ENCODE measurements at places on chromosomes 5 and 9. TPM values are rescaled to one million over a fixed set of nuclear protein-coding genes. Genes with fewer than 3 reads are reported as not detected.

TRAF1 gene
- polyA plus RNA-seq: 3.1 TPM

GABRG2 gene
- not detected for polyA plus RNA-seq

FUT7 gene
- not detected for polyA plus RNA-seq

SPINK4 gene
- not detected for polyA plus RNA-seq

CBY3 gene
- polyA plus RNA-seq: not detected

MAMDC4 gene
- 5.8 TPM for polyA plus RNA-seq

PITX1 gene
- not detected for polyA plus RNA-seq

ZNF618 gene
- polyA plus RNA-seq: 5.6 TPM

TMEM232 gene
- polyA plus RNA-seq: 4.8 TPM

C9orf153 gene
- not detected for polyA plus RNA-seq

CORO2A gene
- polyA plus RNA-seq: 0.90 TPM

GRCh38 chr5:150085191-150085912, 1.0 kb downstream of the CSF1R start:
- DNase-seq: no peak

DNA sequence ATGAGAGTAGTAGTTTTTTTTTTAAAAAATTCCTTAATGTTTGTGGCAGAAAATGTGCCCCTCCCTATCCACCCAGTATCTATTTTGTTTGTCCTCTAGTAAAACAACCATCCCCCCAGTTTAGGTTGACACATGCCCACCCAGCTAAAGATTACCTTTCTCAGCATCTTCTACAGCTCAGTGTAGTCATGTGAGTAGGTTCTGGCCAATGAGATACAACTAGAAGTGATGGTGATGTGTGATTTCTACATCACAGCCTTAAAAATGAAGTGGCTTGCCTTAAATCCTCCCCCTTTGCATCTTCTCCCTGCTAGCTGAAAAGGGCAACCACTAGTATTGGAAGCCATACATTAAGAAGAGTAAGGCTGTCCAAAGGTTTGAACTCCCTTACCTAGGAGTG, 14.9 kb downstream of the CHD1 start:
- no peak for DNase-seq

DNA sequence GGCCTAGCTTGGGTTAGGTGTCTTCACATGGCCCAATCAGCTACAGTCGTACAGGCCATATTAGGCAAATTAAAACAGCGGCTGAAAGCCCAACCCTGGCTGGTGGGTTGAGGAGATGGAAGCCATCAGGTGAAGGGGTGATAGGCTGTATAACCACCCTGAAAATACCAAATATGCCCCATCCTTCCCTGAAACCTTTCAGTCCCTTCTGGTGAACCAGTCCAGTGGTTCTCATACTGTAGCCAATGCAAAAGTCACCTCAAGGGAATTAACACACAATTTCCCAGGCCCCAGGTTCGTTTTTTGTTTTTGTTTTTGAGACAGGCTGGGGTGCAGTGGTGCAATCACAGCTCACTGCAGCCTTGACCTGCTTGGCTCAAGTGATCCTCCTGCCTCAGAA, 19.8 kb upstream of the KCNV2 start:
- DNase-seq: no peak

DNA sequence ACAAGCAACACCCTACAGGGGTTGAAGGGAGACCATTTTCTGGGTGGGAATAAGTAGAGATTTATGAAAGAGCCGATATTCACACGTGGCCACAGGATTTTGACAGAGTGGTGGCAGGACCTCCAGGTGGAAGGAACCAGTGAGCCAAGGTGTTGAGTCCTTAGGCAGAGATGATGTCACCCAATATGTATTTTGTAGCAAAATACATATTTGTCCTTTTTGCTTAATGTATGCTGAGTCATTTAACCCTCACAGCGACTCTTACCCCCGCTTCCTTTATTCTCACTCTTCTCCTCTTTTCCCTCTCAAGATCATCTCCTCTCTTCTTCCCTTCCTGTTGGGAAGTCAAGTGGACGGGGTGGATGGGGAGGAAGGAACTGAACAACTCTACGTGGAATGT, 215.7 kb upstream of the S1PR3 start:
- DNase-seq: no peak

GRCh38 chr9:136544964-136545691, 720 bp downstream of the NOTCH1 start:
- no peak for DNase-seq

DNA sequence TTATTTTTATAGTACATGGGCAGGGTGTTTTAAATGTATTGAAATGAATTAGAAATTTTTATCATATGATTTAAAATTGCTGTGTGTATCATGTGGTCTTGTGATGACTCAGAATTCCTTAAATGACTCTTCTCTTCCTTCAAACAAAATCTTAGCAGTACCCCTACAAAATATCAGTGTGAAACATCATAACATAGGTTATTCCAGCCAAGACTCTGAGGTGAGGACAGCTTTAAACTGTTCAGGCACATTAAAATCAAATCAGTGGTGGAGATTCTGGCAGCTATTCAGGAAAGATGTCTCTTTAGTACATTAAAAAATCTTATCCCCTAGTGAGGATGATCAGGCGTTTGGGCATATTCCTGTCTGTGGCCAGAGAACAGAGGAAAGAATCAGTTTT, 174.0 kb downstream of the MAN2A1 start:
- DNase-seq: no peak

GRCh38 chr5:81751836-81752643, 1.1 kb upstream of the SSBP2 start:
- DNase-seq: no peak

GRCh38 chr9:33233626-33234342, 6.2 kb upstream of the SPINK4 start:
- DNase-seq: peak; percentile 38

GRCh38 chr9:33287087-33287490, 3.2 kb upstream of the NFX1 start:
- peak; percentile 41 for DNase-seq

DNA sequence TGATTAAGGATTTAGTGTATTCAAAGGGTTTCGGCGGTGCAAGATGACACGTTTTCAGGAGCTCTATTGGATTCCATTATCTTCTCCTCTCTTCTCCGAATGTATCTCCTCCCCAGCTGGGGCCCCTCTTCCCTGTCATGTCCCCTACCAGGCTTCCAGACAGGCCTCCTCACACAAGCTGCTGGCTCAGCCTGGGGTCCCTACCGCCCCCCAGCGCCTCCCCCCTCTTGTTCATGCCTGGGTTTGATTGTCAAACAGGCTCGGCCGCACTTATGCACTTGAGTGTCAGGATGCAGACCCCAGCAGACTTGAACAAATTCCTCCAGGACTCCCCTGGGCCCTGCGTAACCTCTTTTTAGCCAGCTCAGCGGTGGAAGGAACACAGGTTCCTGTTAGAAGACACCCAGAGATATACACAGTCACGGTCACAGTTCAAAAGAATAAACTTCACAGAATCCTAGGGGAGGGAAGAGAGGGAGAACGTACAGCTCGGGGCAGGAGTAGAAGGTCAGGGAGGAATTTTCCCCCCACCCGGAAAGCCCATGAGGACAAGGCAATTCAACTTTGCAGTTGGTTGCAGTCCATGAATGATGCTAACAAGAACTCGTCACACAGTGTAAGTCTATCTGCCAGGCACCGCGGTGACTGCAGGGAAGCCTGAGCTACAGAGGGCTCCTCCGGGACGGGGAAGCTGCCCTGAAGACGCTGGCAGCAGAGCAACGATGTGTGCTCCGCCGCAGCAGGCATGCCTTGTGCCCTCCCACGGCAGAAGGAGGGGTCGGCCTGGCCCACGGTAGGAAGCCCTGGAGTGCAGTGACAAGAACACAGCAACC, 560.0 kb downstream of the BNC2 start:
- peak; percentile 61 for DNase-seq

DNA sequence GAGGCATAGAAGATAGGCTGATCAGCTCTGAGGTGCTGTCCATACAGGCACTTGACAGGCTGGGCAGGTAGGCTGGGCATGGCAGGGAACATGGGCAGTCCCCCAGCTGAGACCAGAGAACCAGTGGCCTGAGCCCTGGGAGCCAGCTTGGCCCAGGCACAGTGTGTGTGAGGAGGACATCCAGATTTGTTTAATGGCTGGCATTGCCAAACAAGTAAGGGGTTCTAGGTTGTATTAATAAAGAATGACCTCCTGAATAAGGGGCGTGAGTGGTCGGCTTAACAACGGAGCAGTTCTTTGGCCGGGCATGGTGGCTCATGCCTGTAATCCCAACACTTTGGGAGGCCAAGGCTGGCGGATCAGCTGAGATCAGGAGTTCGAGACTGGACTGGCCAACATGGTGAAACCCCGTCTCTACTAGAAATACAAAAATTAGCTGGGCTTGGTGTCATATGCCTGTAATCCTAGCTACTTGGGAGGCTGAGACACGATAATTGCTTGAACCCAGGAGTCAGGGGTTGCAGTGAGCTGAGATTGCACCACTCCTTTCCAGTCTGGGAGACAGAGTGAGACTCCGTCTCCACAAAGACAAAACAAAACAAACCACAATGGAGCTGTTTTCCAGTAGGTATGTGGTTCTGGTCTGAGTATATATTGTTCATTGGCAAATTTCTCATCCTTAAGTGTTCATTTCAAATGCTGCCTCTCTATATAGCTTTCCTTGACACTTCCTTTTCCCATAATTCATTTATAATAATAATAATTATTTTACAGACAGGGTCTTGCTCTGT, 56.2 kb downstream of the ANGPTL2 start:
- DNase-seq: no peak

- DNase-seq: no peak
These were observed 28.4 kb downstream of the RASEF start for GRCh38 chr9:83034587-83034986.

DNA sequence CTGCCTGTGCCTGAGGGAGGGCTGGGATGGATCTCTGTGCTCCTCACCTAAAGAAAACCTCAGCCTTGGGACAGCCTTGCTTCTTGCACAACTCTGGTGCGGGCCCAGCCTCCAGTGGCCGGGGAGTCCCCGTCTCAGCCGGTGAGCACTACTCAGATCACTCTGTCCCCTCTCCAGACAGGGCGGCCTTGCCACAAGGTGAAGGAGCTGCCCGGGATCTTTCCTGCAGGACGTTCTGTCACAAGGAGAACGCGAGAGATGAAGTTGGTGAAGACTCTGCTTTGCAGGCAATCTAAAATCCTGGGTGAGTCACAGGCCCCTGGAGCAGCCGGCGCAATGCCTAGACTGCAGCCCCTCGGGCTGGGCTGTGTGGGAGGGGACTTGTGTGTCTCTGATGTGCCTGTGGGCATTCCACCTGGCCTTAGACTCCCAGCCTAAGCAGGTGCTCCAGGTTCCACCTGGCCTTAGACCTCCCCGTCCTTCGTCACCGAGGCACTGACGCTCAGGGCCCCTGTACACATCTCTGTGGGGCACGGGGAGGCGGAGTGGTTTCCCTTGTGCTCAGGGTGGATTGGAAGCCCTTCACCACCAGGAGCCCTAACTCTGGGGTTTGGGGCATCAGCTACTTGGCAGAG, 15.2 kb upstream of the IRX4 start:
- no peak for DNase-seq

- DNase-seq: no peak
These were observed 294.5 kb upstream of the TAS2R1 start for GRCh38 chr5:9924614-9925013.

DNA sequence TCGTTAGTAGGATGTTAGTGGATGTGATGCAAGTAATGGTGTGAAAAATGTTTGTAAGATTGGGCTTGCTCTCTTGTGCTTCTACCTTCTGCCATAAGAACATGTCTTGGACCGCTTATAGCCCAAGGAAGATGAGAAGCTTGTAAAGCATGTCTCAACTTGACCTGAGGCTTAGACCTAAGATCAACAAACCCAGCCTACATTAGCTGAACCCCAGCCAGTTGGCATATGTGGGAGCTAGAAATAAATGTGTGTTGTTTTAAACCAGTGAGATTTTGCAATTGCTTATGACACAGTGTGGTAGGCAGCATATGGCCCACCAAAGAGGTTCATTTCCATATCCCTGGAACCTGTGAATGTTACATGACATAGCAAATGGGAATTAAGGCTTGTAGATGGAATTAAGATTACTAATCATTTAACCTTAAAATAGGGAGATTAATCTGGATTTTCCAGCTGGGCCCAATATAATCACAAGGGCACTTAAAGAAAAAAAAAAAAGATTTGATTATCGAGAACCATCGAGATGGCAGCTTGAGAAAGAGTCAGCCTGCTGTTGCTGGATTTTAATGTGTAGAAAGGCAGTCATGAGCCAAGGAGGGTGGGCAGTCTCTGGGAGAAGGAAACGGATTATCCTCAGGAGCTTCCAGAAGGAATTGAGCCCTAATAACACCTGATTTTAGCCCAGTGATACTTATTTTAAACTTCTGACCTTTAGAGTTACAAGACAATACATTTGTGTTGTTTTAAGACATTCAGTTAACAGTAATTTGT, 27.3 kb upstream of the EDIL3 start:
- no peak for DNase-seq

DNA sequence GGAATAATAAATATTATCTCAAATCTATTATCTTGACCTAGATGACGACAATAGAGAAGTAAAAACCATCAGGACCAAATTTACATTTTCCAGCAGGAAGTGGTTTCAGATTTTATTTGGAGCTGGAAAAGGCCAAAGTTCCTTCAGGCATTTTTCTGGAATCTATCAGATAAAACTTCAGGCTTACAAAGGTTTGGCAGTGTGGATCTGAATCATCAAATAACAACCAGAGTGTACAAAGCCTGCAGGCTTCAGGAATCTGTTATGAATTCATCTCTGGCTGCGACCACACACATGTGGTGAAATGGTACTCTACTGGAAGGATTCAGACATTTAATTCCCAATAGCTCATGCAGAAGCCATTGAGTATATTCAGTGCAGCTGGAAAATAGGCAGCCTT, 726.4 kb upstream of the GRAMD2B start:
- DNase-seq: no peak
